AG04450 (cell line): ENCODE measurements at places on chromosomes 3 and 15.

GRCh38 chr15:53034767-53035245 lies 244.7 kb upstream of the ONECUT1 start:
- DNase-seq = no peak

DNA sequence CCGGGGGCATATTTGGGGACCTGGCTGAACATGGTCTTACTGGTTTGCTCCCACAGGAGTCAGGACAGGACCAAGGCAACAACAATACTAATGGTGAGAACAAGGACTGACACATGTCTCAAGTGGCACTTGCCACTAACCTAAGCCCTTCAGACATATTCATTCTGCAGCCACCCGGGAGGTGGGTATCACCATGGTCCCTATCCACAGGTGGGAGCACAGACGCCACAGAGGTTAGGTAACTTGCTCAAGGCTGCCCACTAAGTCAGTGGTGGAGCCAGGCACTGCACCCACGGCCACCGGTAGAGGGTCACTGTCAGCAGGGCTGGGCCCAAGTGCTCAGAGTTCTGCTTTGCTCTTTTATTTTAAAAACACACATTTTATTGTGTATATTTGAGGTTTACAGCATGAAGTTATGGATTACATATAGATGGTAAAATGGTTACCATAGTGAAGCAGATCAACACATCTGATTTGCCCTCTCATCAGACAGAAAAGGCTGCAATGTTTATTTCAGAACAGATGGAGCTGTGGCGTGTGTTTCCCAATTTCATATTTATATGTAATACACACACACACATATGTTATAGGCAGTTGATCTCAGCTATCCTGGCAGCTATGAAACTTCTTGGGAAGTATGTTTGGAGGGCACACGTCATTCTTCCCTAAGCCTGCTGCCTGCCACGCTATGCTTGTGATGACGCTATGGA lies 30.0 kb upstream of the SLC41A3 start:
- no peak for DNase-seq

- DNase-seq = no peak
Measured at GRCh38 chr3:143793971-143794370, 54.3 kb downstream of the SLC9A9 start.

DNA sequence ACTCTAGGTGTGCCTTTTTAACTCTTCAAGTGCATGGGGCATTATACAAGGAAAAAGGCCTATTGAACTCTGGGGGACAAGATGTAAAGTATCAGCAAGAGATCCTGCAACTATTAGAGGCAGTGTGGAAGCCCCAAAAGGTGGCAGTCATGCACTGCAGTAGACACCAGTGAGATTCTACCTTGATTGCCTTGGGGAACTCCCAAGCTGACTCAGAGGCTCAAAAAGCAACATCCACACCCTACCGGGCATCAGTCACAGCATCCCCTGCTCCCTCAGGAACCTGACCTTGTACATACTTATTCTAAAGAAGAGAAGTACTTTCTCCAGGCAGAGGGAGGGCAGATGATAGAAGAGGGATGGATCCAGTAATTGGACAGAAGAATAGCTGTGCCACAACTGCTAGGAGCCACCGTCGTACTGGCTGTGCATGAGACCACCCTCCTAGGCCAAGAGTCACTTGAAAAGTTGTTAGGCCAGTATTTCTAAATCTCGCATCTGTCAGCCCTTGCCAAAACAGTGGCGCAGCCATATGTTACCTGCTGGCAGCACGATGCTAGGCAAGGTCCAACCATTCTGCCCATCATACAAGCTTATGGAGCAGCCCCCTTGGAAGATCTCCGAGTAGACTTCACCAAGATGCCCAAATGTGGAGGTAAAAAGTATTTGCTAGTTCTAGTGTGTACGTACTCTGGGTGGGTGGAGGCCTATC lies 523.1 kb upstream of the FRG2C start:
- no peak for DNase-seq

- no peak for DNase-seq
Measured at GRCh38 chr3:124873226-124873625, 13.9 kb downstream of the ITGB5 start.

DNA sequence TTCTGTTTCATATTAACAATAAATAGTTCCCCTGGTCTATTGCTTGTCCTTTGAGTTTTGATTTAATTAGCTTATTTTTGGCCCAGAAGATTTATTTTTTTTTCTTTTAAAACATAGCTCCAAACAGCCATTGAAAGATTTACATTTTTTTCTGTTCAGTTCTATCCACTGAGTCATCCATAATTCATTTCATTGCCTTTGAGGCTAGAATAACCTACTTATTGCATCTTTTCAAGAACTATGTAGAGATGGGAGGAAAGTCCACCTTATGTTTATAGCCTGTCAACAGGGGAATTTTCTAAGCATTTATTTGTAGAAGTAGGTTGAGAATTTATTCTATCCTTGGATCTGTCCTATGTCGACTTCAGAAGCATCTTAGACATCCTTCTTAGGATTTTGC lies 53.4 kb upstream of the CHD2 start:
- peak; percentile 32 for DNase-seq

- no peak for DNase-seq
Measured at GRCh38 chr3:48682786-48683185, 2.9 kb downstream of the NCKIPSD start.

DNA sequence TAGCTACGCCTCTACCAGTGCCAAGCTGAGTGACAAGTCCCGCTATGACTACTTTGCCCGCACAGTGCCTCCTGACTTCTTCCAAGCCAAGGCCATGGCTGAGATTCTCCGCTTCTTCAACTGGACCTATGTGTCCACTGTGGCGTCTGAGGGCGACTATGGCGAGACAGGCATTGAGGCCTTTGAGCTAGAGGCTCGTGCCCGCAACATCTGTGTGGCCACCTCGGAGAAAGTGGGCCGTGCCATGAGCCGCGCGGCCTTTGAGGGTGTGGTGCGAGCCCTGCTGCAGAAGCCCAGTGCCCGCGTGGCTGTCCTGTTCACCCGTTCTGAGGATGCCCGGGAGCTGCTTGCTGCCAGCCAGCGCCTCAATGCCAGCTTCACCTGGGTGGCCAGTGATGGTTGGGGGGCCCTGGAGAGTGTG lies 5.7 kb downstream of the GRM2 start:
- no peak for DNase-seq

DNA sequence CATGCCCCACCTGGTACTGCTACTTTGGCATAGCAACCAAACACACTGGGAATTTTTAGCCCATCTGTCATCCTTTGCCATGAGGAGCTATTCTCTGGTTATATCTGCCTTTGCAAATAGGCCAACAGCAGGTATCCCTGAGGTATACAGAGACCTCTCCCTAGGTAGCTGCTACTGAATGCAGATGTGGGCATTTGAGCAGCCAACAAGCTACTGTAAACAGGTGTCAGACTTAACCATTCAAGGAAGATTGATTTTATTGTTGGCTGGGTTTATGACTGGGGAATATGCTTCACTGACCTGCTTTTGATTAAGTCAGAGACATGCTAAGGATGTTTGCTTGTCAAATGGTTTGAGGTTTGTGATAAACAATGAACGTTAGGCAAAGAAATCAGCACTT lies 183.2 kb downstream of the OXSM start:
- no peak for DNase-seq

- DNase-seq = no peak
Measured at GRCh38 chr3:150351398-150351797, 56.7 kb upstream of the TSC22D2 start.

DNA sequence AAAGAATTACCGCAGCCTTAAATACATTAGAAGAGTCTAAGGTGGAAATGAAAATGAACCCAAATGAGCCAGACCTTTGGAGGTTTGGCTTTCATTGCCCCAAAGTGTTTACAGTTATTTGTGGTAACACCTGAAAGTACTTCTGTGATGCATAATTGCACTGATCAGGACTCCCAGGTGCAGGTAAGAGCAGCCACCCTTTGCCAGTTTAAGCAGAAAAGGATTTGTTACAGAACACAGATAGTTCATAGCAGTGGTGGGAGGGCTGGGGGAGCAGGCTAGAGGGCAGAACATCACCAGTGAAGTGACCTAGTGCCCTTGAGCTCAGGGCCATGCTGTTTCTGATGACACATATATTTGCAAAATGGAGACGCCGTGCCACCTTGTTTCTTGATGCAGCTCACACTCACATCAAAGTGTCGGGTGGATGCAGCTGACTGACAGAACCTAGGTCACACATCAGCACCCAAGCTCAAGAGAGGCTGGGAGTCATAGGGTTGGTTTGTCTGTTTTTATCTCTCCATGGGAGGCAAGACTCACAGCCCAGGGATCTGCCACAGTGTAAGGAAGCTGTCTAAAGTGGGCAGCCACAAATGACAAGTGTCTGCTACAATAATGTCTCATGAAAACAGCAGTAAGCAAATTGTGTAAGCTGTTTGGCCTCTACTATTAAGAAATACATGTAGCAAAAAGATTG lies 49.1 kb downstream of the NEK11 start:
- DNase-seq = no peak

DNA sequence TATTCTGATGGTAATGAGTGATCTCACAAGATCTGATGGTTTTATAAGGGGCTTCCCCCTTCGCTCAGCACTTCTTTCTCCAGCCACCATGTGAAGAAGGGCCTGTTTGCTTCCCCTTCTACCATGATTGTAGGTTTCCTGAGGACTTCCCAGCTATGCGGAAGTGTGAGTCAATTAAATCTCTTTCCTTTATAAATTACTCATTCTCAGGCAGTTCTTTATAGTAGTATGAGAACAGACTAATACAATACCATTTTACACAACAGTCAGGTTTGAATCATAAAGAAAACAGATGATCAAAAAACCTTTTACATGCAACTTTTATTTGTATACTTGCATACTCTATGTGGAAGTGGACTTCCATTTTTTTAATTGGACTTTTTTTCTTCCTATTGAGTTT lies 46.7 kb upstream of the CBLB start:
- no peak for DNase-seq

DNA sequence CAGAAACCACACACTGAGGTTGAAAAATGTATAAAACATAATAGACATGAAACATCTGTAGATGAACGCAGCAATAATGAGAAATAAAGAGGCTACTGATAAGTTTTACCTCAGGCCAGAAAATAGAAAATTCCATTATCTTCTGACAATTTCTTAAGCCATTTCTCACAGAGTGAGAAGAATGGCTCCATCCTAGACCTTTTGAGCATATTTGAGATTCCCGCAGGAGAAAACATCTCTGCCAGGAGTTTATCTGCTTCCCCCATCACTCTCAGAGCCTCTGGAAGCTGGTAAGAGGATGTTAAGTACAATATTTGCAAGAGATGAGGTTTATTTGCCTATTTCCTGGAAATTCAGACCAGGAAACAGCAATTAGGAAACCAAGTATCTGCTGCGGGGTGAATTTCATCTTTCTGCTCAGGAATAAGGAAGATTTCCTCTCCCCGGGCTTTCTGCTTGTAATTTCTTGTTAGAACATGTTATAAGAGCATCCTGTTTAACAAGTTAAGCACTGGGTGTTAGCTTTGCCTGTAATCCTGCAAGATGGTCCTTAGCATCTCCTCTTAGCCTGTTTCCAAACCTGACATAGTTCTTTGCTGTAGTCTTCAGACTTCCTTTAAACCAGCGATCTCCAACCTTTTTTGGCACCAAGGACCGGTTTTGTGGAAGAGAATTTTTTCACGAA lies 54.8 kb downstream of the ATP13A4 start:
- DNase-seq = no peak

DNA sequence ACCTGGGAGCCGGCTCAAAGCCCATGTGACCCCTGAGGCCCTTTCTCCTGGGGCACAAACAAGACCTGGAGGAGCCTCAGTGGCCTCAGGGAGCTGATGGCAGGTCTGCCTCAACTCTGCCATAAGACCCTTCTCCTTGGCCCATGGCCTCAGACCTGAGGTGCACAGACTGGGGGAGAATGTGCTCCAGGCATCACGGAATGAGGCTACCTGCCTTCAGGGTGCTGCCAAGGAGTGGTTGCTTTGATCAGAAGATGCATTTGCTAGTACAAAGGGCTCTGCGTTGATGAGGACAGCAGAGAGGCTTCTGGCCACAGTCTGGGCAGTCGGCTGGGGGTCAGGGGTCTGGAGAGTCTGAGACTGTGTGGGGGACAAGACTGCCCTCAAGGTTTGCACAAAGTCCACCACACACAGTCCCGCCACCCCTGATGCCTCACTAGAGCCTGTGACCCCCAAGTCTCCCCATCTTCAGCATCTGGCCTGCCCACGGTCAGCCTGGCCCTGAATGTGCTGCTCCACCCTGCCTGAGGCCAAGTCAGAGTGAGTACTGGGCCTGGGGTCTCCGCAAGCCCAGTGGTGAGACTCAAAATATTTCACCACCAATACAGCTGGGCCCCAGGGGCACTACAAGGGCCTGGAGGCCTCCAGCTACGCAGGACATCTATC lies 26.6 kb downstream of the ALDH1L1 start:
- no peak for DNase-seq

DNA sequence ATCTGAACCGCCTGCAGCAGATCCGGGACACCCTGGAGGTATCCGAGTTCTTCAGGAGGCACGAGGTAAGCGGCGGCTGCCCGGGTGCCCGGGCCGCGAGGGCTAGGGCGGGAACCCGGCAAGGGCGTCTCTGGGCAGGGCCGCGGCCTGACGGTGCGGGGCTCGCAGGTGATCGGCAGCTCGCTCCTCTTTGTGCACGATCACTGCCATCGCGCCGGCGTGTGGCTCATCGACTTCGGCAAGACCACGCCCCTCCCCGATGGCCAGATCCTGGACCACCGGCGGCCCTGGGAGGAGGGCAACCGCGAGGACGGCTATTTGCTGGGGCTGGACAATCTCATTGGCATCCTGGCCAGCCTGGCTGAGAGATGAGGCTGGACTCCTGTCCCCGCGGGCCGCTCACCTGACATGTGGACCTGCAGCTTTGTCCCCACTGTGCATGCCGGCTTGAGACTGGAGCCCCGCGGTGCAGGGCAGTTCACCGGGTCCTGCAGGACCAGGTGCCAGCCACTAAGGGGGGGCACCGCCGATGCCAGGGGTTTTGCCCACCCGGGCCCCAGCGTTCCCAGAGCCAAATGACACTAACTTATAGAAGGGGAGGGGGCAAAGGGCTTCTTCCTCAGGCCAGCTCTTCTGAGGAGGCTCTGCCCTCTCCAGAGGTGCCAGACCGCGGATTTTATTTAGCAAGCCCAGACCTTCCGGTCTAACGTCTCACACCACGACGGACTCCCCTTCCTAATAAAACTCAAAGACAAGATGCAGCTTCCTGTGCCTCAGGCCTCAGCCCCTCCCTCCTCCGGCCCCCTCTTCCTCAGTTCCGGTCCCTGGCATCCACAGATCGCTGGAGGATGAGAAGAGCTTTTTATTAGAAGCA lies 9.4 kb downstream of the ITPKA start:
- no peak for DNase-seq

DNA sequence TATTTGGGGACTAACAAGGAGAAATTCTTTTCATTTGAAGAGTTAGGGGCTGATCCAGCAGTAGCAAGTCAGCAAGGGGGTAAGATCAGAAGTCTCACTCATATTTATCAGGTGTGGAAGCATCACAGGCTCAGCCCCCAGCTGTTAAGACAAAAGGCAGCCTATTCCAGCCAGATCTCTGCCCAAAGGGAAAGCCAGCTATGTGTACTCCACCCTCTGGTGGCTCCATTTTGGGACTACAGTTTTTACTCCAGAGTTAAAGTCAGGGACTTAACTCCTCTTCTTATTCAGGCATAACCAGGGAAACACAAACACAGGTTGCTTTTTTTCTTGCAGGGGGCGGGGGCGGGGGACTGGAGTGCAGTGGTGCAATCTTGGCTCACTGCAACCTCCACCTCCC lies 19.2 kb downstream of the UBP1 start:
- no peak for DNase-seq

GRCh38 chr3:108158251-108158650 lies 64.0 kb downstream of the IFT57 start:
- DNase-seq = no peak

GRCh38 chr3:53680028-53680427 lies 166.2 kb downstream of the CHDH start:
- no peak for DNase-seq
